Stimulated activated CD8-positive, alpha-beta memory T cell treated with anti-CD3 and anti-CD28 coated beads, Interleukin-4, amount 100 ng/mL, for 1 hour (primary cell): ENCODE measurements at places on chromosomes 1 and 21.

DNA sequence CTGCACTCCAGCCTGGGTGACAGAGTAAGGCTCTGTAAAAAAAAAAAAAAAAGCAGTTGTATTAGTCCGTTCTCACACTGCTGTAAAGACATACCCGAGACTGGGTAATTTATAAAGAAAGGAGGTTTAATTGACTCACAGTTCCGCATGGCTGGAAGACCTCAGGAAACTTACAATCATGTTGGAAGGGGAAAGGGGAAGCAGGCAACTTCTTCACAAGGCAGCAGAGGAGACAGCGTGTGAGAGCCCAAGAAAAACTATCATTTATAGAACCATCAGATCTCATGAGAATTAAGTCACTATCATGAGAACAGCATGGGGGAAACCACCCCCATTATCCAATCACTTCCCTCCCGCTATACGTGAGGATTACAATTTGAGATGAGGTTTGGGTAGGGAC is 151.7 kb upstream of the NR5A2 start:
- DNase-seq: no peak

DNA sequence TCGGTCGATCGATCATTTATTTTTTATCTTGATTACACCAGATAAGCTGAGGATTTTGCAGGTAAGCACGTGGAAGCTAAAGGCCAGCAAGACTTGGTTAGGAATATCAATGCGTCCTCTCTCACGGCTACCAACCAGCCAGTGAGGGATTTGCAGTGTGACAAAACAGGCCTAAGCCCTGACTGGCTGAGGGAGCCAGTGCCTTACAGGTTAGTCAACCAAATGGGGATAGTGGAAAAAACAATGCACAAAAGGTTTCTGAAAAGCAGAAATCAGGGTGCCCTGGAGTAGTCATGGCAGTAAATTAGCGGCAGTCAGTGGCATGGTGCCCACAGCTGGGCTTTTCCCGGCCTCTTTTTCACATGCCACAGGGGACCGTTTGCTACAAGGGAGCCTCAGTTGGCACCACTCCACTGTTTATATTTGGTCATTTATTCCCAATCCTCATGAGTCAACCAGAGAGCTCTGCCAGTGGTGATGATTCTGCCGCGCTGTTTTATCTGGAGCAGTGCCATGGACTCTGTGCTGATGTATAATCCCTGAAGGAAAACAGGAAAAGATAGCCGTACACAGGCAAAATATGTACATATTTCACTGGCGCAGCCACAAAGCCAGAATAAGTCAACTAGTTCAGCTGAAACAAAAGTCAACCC is 167.6 kb downstream of the RHOU start:
- DNase-seq: no peak

GRCh38 chr1:94636624-94637023 is 95.1 kb upstream of the F3 start:
- no peak for DNase-seq

DNA sequence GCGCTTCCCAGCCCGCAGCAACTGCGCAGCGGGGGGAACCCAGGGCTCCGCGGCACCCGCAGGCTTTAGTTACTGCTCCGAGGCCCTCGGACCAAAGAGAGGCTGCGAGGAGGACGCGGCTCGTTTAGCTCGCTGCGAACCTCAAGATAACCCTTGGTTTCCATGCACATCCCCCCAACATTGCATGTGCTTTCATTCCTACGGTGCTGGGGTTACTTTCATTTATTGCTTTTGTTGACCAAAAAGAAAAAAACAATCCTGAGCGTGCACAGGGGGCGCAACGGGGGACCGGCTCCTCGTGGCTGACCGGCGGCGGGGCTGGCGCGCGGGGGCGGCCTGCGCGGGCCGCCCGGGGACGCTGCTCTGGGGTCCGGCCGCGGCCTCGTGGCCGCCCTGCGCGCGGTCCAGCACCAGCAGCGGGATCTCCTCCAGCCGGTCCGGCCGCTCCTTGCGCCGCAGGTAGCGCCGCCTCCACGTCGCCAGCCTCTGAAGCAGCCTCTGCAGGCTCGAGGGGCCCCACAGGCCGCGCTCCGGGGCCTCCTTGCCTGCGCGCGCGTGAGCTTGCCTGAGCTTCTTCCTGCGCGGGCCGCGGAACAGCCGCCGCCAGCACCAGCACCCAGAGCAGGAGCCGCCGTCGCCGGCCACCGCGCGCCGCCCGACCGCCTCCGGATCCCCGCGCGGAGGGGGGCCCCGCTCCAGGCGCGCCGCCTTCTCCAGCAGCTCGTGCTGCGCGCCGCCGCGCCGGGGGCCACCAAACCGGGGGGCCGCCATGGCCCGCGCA is 77.4 kb downstream of the DESI2 start:
- DNase-seq: no peak

DNA sequence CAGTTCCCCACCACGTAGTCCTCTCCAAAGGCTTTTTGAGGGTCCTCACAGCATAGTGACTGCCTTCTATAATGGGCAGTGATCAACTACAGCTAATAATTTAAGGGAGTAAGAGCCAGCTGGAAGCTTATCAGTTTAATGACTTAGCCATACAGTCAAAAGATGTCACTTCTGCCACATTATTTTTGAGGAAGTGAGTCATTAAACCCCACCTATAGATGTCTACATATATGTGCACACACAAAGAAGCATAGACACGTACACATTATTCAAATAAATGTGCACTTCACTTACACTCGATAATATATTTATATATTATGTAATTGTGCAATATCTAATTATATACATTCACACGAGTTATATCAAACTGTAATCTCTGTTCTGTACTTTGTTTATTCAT is 1704.7 kb downstream of the KCNT2 start:
- DNase-seq: no peak

GRCh38 chr1:205936846-205937586 is 6.2 kb downstream of the SLC26A9 start:
- no peak for DNase-seq

DNA sequence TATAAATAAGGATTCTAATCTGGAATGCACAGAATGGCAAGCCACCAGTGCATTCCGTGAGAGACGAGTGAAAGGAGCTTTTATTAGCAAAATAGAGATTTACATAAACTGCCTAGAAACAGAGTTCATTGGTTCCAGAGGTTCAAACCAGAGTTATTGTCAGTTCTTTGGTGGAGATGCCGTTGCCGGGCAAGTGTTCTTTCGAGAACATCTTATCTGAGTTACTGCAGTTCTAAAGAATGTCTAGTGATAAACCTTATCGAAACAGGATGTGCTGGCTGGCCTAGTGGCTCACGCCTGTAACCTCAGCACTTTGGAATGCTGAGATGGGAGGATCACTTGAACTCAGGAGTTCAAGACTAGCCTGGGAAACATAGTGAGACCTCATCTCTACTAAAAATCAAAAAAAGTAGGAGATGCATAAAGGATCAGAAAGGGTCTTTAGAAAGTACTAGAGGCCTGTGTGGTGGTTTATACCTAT is 19.9 kb upstream of the EVI5 start:
- DNase-seq: no peak

GRCh38 chr21:46347791-46348381 is 23.9 kb downstream of the PCNT start:
- DNase-seq: no peak

- DNase-seq: no peak
Observed at GRCh38 chr1:237879195-237879594, 11.5 kb downstream of the ZP4 start.

- DNase-seq: no peak
Observed at GRCh38 chr1:198153103-198153502, 3.7 kb upstream of the NEK7 start.

DNA sequence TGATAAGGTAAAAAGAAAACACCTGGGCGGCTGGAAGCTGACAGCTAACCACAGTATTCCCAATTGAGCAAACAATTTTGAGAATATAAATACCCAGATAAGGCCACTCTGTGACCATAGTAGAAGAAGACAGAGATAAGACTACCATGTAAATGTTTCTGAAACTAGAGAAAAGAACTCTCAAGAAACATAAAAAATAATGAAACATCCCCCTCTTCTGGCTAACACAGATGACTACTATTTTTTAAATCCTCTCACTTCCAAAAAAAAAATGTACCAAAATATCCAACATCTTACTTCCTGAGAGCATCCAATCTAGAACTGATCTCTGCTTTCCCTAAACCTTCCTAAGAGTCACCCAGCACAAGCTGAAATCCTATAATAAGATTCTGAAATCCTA is 125.9 kb downstream of the HFM1 start:
- no peak for DNase-seq
